ENCODE measurements at places on chromosomes 7 and 10.

DNA sequence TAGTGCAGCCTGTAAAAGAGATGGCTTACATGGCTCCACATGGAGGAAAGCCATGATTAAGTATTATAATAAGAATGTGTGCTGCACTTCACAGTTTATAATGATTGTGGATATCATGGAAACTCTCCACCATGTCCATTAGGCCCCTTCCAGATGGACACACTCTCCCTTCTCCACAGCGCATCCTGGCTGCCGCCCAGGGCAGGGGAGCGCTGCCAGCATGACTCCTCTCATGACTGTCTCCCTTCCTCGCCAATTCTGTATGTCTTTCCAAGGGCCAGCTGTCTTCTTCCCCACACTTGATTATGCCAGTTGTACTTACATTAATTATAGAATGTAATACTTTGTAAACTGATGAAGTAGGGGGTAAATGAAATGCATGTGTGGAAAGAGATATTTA is 259.3 kb upstream of the TMEM72 start:
- DNase-seq: no peak

GRCh38 chr10:13195016-13195415 is 33.7 kb downstream of the MCM10 start:
- DNase-seq: no peak

DNA sequence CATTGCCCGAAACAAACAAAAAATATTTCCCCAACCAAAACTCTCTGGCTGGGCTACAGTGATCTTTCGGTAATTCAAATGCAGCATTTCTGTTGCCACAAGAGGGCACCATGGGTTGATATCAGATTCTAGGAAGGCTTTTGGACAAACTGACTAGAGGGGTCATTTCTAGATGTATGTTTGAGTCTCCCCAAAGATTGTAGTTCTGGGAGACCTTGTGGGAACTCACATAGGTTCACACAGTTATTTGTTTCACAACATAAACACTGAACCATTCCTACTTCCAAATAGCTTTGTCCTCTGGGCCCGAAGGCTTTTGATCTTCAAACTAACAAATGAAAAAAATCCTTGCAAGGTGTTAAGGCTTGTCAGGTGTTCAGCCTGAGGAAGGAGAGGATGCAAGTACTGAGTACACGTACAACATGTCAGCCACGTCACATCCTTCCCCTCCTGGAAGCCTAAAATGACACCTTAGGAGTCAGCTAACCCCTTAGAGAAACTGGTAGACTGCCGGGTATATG is 37.0 kb upstream of the IL15RA start:
- DNase-seq: peak; percentile 32

- no peak for DNase-seq
These were observed 12.8 kb upstream of the CNNM1 start for GRCh38 chr10:99316374-99316773.

DNA sequence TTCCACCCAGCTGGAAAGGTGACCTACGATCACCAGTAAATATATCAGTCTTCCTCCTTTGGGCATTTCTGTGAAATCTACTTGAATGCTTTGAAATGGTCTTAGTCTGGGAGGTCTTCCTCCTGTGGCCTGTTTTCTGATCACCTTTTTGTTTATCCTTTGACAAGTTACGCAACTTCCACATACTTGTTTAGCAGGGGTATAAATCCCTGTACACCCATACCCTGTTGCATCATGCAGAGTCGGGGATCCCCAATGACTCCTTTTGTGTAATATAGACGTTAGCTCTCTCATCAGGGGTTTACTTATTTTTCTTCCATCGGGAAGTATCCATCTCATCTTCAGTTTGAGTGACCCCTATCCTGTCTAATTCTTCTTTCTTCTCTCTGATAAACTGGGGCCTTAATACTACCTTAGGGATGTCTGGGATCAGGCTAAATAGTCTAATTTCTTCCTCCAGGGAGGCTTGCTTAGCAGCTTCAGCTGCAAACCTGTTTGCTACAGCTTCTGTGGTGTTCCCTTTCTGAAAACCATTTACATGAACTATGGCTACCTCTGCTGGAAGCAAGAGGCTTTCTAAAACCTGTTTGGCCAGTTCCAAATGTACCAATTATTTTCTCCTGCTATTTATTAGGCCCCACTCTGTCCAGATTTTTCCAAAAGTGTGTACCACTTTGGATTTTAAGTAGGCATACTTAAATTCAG is 25.8 kb downstream of the MAPK8 start:
- DNase-seq: no peak

DNA sequence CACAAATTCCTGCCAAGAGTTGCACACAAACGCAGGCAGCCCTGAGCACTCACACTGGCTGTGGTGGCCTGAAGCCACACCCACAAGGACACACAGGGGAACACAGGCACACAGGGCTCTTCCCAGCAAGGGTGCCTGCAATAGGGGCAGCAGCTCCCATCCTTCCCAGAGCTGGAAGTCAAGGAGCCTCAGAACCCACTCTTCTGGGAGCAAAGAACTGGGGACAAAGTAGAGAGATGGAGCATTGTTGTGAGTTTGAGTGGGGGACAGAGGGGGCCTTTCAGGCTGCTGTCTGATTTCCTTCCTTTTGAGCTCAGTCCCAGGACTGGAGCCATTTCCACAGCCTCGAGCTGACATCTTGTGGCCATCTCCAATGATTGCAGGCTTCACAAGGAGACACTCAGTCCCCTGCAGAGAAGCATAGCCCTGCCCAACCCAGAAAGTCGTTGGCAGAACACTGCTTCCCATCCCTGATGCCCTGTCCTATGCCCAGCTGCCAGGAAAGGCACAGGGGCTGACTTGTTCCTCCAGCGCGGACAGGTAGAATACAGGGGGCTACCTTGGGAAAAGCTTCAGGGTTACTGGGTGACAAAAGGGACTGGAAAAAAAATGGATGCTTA is 34.4 kb upstream of the SLF2 start:
- no peak for DNase-seq

DNA sequence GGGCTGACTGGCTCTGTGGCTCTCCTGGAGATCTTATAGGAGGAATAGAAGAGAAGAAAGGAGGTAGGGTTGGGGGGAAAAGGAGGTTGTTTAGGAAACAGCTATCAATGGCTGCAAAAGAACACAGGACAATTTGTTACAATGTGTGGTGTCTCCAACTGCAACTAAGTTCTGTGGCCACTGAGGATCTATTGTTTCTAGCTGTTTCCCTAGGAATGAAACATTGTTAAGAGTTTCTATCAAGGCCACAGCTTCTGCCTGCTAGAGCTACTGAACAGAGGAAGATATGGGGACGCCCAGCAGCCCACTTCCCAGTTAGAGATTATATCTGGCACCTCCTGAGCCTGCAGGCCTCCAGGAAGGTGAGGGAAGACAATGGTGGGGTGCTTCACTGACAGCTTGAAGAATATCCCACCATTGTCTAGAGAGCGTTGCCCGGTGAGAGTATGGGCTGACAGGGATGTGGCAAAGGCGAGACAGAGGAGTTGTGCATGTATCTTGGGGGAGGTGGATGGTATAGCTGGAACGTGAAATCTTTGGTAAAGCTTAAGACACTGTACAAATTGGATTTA is 4.0 kb downstream of the SCD start:
- no peak for DNase-seq

- no peak for DNase-seq
These were observed 28.8 kb downstream of the MIOS start for GRCh38 chr7:7595451-7595850.

DNA sequence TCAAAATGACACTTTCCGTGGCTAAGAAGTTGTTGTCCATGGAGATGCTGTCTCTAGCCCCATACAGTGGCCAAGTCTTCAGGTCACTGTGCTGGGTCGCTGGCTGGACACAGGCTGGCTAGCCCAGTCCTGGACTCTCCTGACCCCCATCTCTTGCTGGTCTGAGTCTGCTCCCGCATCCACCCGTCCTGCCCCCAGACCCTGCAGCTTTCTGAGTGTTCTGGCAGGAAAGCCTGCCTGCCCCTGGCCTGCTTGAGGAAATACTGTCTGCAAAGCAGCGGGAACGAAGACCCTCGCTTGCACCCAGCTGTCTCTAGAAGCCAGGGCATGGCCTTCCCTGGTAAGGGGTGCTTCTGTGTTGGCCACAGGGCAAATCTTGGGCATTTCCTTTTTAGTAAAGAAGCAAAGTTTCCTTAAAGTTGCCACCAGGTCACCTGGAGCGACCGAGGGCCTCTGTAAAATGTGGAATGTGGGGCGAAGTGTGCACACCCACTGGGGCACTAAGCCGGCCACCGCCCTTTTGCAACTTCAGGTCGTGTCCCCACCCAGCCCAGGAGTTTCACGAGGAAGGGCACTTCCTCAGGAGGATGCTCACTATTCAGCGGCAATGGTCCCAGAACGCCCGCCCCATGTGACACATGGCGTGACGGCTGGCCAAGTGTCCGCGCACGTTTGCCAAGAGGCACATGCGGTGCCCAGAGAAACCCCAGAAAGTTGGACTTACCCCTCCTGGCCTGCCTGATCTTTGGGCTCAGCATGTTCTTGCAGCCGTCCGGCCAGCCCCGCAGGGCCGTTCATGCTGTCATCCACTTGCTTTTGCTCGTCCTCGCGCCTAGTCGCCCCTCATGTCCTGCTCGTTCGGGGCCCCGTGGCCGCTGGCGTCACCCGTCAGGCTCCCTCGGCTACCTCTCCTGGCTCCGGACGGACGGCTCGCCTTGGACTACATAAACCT is 558 bp downstream of the ARHGAP22 start:
- no peak for DNase-seq

- DNase-seq: no peak
These were observed 6.7 kb downstream of the NRP1 start for GRCh38 chr10:33327751-33328150.

- no peak for DNase-seq
These were observed 99.8 kb upstream of the MACROH2A2 start for GRCh38 chr10:69952821-69953221.

- peak; percentile 70 for DNase-seq
These were observed 92.0 kb upstream of the INSIG1 start for GRCh38 chr7:155205368-155206317.

GRCh38 chr10:124059551-124059950 is 33.8 kb downstream of the CHST15 start:
- DNase-seq: no peak

- no peak for DNase-seq
These were observed 97.8 kb downstream of the GALNT17 start for GRCh38 chr7:71229699-71230098.

Data from activated T-helper 1 cell treated with Interleukin-2 at 50 U/mL for 16 hours (primary cell).